Activated CD4-positive, CD25-positive, alpha-beta regulatory T cell treated with anti-CD3 and anti-CD28 coated beads, Interleukin-2, amount 50 U/mL, for 16 hours (primary cell): ENCODE measurements at places on chromosomes 7 and 10.

DNA sequence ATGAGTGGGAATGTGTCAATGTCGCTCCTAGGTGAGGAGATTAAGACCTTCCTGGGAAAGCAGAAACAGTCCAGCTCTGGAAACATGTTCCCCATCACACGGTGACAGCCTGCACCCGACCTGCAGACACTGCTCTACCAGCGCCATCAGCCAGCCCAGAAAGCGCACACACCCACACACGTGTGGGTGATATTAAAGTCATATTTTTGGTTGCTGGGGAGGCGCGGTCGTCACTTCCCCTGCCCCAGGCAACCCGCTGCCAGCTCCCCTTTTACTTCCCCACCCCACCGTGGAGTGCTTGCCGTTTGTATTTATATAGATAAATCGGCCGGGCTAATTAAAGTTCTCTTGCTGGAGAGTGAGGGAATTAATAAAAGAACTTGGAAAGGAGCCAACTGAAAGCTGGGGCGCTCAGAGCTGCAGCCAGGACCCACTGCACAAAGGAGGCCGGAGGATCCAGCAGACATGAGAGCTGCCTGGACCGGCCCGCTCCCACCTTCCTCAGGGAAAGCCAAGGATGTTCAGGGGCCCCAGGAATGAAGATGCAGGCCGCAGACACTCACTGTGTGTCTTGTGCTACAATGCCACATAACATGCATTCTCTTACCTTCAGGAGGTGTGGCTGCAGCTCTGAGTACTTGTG, 145.2 kb upstream of the UNC5B start:
- no peak for DNase-seq

DNA sequence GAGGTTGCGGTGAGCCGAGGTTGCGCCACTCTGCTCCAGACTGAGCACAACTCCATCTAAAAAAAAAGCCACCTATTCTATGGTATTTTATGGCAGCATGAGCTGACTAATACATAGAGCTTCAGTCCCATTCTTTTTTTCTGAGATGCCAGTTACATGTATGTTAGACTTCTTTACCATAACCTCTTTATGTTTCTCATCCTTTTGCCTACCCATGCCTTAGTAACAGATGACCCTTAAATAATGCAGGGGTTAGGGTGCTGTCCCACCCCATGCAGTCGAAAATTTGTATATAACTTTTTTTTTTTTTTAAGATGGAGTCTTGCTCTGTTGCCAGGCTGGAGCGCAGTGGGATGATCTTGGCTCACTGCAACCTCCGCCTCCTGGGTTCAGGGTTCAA, 22.7 kb upstream of the HHEX start:
- no peak for DNase-seq

- DNase-seq: no peak
Measured at GRCh38 chr7:84013616-84014240, 180.9 kb downstream of the SEMA3A start.

GRCh38 chr10:17247210-17247609, 19.2 kb downstream of the VIM start:
- no peak for DNase-seq

DNA sequence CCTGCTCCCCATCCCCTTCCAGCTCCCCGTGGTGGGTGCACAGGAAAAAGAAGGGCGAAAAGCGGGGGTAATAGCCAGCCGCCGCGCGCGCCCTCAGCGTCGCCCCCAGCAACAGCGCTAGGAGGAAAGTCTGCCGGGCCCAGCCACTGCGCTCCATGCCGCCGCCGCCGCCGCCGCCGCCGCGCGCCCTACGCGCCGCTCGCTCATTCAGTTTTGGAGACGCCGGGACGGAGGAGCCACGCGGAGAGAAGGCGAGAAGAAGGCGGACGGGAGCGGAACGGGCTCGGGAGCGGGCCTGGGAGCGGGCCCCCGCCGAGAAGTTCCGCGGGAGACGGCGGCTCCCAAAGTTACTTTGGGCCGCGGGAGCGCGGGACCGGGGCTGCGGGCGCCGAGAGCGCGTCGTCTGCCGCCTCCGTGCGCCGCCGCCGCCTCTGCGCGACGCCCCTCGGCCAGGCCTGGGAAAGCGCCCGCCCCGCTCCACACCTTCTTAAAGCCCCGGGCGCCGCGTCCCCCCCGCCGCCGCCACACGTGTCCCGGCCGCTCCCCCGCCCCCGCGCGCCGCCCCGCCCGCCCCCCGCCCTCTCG, at the start of gene RELN:
RELN (minus strand) TSS at position 459 of the 585 bp plus-strand sequence; CDS start at position 157, 302 bp downstream.
- DNase-seq: no peak

- no peak for DNase-seq
Measured at GRCh38 chr10:25023278-25023677, 6.9 kb downstream of the THNSL1 start.

- no peak for DNase-seq
Measured at GRCh38 chr7:30973791-30974604, 10.2 kb downstream of the GHRHR start.

- no peak for DNase-seq
Measured at GRCh38 chr7:49778731-49779270, 5.4 kb downstream of the VWC2 start.

- no peak for DNase-seq
Measured at GRCh38 chr7:5636914-5637313, 144.5 kb downstream of the RNF216 start.

DNA sequence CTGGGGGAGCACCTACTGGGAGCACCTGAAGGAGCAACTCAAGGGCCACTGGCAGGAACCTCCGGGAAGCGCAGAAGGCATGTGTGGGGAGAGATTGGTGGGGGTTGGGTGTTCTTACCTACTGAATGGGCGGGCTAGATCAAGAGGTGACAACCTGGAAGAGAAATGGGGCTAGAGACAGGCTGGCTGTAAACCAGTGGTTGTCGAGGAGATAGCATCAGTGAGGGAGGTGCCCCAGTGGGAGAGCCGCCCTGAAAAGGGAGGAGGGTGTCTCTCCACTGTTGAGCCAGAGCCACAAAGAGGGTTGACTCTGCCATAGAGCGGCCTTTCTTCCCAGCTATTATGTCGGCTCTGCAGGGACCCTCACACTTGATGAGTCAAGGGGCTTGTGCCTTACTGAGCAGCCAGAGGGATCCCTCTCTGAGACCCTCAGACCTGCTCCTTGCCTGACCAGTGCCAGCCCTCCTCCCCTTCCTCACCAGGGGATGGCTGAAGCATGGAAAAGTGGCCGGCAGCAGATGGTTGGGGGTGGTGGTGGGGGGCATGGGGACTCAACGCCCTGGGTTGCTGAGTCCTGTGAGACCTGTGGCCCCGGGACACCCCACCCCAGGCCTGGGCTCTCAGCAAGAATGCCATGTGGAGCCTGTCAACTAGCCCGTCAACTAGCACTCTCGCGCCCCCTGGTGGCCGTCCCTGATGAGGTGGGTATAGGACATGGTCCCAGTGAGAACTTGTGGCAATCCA, 36.4 kb upstream of the PURB start:
- peak; percentile 92 for DNase-seq

- no peak for DNase-seq
Measured at GRCh38 chr7:6367701-6368211, 80.0 kb downstream of the DAGLB start.

- no peak for DNase-seq
Measured at GRCh38 chr10:78252286-78252685, 218.6 kb downstream of the RPS24 start.

DNA sequence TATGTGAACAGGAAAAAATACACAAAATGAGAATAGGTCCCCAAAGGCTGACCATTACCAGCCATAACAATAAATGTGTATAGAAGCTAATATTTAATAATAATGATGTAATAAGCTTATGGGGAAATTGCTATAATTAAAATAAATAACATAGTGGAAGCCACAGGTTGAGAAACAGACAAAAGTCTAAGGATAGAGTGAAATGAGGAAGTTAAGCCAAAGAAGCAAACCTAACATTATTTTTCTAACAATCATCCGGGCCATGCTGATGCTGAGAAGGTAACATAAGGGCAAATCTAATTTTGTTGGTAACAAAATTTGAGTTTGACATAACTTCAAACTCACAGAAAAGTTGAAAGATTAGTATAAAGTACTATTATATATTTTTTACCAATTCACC, 115.9 kb downstream of the MICU1 start:
- DNase-seq: no peak

DNA sequence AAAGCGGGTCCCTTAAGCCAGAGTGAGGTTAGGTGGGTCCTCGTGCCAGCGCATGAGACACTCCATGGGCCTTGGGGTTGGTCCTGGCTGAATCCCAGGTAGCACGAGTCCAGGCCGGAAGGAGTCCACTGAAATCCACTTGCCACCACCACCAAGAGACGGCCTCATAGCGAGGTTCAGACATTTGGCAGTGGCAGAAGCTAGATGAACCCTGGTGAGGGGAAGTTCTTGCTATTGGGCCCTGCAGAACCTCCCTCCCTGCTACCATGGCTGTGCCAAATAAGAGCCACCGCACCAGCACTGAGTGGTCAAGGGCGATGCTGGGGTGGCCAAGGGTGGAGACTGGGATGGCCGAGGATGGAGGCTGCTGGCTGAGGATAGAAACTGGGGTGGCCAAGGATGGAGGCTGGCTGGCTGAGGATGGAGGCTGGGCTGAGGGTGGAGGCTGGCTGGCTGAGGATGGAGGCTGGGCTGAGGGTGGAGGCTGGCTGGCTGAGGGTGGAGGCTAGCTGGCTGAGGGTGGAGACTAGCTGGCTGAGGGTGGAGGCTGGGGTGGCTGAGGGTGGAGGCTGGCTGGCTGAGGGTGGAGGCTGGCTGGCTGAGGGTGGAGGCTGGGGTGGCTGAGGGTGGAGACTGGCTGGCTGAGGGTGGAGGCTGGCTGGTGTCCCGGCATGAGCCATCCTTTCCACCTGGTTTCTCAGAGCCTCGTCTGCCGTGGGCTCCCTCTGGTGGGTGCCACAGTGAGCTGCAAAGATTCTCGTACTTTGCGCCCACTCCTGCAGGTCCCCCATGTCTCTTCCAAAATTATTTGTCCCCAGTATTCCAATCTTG, 88.2 kb downstream of the ELFN1 start:
- no peak for DNase-seq

- DNase-seq: no peak
Measured at GRCh38 chr7:133183042-133183794, 69.7 kb upstream of the EXOC4 start.

DNA sequence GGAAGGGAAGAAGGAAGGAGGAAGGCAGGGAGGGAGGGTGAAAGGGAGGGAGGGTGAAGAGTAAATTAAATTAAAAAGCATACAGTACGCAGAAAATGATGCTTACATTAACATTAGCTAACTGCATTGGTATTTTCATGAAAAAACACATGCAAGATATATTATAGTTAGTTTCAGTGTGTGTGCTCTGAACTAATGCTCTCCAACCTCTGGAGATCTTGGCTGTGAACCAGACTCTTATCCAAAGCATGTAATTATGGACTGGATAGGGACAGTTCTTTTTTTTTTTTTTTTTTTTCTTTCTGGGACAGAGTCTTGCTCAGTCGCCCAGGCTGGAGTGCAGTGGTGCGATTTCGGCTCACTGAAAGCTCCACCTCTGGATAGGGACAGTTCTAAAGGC, 357.0 kb downstream of the FRMD4A start:
- DNase-seq: no peak

GRCh38 chr10:73404690-73405089, 9.2 kb downstream of the ANXA7 start:
- no peak for DNase-seq

- no peak for DNase-seq
Measured at GRCh38 chr7:40979296-40979695, 723.6 kb downstream of the INHBA start.

DNA sequence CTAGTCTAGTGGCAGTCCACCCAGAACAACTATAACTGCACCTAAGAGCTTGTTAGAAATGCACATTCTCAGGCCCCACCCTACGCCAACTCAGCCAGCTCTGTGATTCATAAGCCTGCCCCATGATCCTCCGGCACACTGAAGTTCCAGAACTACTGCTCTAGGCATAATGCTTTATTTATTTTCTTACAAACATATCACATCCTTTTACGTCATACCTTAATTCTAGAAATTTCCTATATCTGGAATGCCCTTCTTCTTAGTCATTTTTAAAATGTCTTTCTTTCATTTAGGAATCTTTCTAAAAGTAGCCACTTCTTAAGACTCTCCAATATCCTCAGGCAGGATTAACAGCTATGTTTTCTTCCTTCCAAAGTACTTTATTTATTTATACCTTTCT, 480.1 kb downstream of the INHBA start:
- no peak for DNase-seq

GRCh38 chr10:32954080-32954479, 4.0 kb downstream of the ITGB1 start:
- no peak for DNase-seq

GRCh38 chr10:76778914-76779795, 858.5 kb downstream of the KCNMA1 start:
- no peak for DNase-seq

- DNase-seq: no peak
Measured at GRCh38 chr7:125279961-125280360, 350.3 kb upstream of the POT1 start.

- DNase-seq: peak; percentile 2
Measured at GRCh38 chr7:93442478-93443224, 131.9 kb downstream of the CALCR start.

DNA sequence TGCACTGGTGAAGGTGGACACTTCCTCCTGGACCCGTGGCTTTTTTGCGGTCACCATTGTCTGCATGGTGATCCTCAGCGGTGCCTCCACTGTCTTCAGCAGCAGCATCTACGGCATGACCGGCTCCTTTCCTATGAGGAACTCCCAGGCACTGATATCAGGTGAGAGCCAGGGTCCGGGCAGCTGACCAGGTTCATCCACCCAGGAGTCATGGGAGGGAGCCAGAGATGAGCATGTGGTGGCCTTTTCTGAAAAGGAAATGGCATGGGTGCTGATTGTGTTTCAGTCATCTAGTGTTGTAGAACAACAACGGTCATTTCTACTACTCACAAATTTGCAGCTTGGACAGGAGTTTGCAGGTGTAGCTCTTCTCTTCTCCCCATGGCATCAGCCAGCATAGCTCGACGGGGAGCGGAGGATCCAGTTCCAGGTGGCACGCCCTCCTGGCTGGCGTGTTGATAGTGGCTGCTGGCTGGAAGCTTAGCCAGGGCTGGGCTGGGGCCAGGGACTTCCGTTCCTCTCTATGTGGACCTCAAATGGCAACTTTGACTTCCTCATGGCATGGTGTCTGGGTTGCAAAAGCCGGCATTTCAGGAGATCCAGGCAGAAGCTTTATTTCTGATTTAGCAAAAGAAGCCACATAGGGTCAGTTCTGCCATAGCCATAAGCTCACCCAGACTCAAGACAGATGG, 32.7 kb downstream of the SLC29A3 start:
- no peak for DNase-seq

GRCh38 chr7:42883950-42884349, 27.9 kb downstream of the C7orf25 start:
- no peak for DNase-seq

- no peak for DNase-seq
Measured at GRCh38 chr10:32070645-32071044, 14.4 kb upstream of the KIF5B start.

DNA sequence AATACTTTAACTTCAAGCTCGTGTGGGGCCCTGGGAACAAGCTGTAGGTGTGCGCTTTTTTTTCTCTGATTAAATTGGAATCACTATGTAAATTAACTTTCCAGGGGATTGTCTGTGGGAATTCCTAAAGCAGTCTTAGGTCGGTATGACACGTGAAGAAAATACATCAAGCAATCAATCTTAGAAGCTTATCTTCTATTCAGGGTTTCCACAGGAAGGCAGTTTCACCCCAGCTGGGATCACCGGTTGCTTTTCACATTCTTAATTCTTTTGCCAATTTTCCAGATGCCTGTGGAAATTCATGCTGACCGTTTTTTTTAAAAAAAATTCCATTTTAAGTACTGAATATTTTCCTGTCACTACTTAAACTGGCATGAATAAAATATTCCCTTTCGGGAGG, 41.9 kb downstream of the CAMK1D start:
- no peak for DNase-seq
